ENCODE measurements at places on chromosomes 1 and 21.

DNA sequence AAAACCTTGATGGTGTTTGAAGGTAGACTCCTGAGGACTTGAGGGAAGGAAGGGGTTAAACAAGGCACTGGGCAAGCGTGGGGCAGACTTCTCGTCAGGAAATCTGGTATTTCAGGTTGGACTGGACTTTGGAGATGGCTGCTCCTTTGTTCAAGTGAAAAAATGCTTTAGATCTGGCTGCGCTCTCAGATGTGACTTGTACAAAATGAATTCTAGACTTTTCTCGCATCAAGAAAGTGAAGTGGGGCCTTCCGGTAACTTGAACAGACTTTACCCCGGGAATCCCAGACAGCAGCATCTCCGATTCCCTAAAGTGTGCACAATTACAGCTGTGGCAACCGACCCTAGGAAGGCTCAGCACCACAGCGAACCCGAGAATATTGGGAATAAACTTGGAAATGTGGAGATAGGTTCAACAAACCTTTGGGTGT, 44.3 kb upstream of the ERRFI1 start:
- no peak for DNase-seq

- DNase-seq, result no peak
Observed at GRCh38 chr21:45266518-45267389, 20.9 kb downstream of the POFUT2 start.

DNA sequence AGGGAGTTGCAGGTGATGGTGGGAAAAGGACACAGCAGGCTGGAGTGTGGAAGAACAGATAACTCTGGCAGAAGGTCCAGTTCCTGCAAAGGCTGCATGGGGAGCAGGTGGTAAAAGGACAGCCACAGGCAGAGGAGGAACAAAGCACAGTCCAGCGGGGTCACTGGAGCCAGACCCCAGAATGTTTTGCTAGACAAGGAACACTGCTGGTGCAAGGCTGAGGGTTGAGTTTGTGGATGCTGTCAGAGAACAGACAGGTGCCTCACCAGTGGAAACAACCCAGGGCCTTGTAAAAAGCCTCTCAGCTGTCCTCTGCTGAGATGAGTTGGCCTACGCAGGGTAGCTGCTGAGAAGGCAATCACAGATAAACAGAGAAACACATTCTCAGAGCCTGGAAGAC, 101.7 kb downstream of the SSBP3 start:
- no peak for DNase-seq

- DNase-seq, result peak; percentile 54
Observed at GRCh38 chr21:32770871-32771523, 558 bp downstream of the PAXBP1 start.

DNA sequence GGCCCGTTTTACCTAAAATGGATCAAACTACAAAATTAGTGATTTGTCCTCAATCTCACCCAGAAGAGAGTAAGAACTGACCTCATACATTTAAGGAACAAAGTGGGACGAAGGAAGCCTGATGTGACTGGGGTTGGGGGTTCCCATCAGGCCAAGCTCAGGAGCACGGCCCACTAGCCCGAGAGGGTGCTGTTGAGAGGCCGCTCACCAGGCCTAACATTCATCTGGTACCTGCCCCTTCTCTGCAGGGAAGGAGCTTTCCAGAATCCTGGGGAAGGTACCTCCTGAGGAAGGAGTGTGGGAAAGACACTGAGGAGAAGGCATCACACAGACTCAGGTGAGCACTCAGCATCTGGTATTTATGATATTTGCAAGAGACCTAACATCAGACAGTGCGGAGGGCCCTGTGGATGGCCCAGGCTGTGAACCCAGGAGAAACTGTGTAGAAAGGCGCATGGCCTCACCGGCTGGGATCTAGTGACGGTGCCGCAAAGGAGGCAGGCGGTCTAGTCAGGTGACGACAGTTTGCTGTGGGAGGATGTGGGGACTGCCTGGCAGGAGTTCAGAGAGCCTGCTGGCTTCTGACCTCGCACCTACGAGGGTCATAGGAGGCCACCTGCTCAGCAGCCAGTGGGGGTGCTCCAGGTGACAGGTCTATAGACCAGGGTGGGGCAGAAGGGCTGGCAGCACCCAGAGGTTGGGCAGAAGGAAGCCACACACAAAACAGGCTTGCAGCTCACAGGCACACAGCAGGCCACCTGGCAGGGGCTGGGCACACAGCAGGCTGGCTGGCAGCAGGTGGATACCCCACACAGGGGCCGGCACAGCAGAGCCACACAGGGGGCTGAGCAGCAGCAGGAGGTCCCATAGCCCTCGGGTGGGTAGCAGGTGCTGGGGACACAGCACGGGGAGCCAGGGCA, 543 bp downstream of the KRTAP12-4 start:
- DNase-seq, result no peak

DNA sequence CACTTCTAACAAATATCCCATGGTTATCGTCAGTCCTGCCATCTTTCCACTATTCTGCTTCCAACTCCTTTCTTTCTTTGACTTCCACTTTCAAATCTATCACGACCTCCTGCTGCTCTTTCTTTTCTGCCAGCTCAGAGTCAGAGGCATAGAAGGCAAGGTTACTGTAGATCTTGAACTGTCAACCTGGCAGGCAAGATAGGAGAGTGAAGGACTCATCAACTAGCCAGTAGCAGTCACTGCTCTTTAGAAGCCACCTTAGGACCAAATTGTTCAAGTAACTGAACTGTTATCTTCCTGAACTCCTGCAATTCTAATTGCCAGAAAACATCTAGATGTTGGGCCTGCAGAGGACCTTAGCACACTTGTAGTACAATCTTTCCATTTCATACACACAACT, 13.1 kb upstream of the FCER1A start:
- no peak for DNase-seq

DNA sequence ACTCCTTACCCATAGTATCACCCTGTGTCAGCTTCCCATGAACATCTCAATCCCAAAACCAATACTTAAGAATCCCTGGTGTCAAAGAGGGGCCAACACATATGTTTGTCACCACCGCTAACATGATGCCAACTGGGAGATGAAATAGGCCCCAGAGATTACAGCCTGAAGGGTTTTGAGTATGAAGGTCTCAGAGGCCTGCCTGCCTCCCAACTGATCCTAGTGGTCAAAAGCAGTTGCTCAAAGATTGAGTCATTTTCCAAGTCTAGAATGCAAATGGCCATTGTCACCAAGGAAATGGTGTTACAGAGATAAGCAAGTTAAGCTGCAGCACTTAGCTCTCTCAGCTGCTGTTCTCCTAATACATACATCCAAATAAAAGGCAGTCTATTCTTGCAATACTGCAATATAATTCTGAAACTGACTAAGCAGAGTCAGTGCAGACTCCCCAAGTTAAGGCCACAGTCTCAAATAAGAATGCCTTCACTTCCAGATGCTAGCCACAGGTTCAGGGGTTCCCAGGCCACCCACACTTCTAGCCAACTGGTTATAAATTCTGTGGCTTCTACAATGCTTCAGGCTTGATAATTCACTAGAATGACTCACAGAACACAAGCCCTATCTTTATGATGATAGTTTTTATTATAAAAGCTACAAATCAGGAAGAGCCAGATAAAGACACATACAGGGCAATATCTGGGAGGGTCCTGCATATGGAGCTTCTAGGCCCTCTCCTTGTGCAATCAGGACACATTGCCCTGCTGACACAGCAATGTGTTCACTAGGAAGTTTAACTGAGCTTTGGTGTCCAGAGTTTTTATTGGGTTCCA, 18.7 kb downstream of the DUSP10 start:
- DNase-seq, result peak; percentile 87

DNA sequence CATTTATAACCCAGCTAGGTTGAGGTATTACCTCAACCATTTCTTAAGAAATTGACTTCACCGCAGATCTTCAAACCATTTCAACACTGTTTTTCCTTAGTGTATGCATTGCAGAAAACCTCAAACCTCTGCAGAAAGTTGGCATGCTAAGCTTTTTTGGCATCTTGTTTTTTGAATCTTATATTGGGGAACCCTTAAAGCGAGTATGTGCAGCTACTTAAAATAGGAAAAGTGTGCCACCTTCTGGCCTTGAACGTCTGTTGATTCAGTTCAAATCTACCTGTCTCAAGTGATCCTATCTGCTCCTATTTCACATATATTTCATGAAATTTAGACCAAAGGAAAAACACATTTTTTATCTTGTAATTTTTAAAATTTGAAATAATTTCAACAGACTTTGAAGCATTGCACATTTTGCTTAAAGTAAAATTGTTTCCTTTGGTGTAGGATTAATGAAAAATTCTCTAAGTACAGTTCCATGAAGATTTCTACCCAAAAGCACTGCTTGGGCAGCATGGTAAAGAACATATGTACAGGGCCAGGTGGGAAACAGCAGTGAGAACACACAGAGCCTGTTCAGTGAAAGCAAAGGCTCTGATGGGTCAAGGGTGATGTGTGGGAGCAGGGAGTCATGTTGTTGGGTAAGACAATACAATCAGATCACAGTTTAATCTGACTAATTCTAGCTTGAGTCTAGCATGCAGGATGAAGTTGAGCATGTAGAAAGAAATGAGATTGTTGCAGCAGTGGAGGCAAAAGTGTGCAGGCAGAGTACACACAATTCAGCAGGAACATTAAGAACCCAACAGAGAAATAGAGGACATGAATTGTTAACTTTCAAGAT, 17.2 kb downstream of the HENMT1 start:
- peak; percentile 82 for DNase-seq

All from amniotic epithelial cell (primary cell).